SK-MEL-5 (cell line): ENCODE measurements at places on chromosomes 3 and 15. TPM values are rescaled to one million over a fixed set of nuclear protein-coding genes. Genes with fewer than 3 reads are reported as not detected.
A peak's percentile ranks its signal among the peaks of the same experiment; 100 is the strongest.

DNA sequence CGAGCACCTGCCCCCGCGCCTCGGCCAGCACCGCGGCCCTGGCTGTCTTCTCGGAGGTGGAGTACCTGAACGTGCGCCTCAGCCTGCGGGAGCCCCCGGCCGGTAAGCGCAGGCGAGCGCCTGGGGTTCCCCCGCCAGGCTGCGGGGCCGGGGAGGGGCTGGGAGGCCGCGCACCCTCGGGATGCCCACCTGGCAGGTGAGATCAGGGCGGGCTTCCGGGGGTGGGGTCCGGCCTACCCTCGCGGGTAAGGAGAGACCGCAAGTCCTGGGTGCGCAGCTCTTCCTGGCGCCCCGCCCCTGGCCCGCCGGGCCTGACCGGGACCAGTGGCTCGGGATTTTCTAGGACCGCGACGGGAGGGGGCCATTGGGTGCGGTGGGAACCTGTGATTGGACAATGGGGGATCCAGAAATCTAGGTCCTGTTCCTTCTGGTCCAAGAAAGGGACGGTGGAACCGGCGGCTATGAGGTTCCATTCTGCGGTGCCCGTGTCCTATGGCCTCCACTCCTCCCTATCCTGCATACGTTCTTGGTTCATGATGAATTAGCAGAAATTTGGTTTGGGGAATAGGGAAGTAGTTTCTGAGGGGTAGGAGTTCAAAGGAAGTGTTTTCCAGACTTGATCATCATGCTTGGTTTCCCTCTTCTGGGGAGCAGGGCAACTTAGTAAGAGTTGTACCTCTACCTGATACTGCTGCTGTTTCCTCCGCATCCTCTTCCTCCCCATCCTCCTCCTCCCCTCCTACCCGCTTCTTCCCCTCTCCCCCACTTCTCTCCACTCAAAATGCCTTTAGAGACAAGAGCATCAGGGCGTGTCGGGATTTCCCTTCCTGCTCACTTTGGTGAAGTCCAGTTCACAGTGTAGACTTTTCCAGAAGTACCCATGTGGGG is 808 bp downstream of the ARRDC4 start:
- DNase-seq = no peak

- peak; percentile 60 for DNase-seq
Observed at GRCh38 chr3:53350652-53351051, 3.3 kb upstream of the DCP1A start.

DNA sequence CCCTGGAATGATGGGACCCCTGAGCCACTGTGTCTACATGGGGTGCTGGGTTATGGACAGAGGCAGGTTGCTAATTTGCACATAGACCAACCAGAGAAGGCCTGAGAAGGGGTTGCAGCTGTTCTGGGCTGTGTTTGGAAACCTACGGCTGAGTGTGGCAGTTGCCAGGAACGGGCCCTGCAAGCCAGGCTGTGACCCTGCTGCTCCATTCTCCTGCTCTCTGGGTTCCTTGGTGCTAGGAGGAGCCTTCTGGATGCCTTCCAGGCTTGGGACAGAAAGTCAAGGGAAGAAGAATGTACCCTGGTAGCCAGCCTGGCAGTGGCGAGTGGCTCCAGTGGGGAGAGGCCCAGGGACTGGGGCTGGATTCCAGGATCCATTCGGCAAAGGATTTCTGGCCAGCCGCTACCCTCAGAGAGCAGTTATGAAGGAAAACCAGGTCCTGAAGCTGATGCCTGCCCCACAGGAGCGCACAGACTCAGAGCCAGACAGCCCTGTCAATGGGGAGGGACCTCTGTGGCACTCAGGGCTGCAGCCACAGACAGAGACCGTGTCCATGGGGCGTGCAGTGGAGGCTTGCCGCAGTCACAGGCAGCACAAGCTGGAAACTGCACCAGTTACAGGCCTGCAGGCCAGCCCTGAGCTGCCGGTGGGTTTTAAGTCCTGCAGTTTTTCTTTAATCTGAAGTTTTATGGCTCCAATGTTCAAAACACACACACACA is 55.1 kb upstream of the ACAD9 start:
- no peak for DNase-seq

DNA sequence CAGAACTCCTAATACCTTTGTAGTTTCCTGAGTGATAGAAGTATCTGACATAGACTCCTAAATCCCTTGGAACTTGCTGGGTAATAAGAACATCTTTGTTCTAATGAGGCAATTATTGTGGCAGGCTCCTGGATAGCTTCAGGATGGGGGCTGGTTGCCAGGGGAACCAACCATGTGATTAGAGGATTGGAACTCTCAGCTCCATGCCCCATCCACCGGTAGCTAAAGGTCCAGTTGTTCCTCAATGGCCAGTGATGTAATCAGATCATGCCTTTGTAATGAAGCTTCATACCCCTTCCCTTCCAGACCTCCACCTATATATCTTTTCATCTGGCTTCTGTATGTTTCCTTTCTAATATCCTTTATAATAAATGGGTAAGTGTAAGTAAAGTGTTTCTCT is 221.2 kb upstream of the ALCAM start:
- peak; percentile 33 for DNase-seq

- peak; percentile 86 for DNase-seq
Observed at GRCh38 chr15:81410318-81410753, 36.3 kb upstream of the TMC3 start.

GRCh38 chr15:80587816-80588456 is 107.2 kb upstream of the ABHD17C start:
- DNase-seq = no peak

DNA sequence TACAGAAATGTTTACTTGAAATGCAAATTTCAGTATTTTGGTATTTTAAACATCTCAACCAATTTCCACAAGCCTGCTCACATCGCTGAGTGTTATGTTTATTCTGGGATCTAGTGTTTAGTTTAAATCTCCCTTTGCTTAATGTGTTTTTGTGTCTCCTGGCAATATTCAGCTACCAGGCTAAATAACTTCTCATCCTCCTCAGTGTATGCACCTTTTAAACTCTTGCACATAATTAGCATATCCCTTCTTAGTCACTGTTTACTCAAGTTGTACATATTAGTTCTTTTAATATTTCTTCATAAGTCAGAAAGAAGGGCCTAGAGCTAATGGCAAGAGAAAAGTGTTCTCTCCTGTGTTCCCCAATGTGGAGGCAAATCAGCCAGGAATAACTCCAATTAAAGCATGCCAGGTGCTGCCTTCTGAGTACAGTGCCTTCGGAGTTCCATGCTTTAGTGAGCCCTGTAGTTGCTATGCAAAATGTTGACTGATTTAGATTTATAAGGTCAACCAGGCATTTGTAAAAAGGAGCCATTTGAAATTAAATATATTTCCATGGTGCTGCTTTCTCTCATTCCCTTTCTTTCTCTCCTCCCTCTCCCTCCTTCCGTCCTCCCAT is 234.3 kb downstream of the GAP43 start:
- DNase-seq = no peak

- no peak for DNase-seq
Observed at GRCh38 chr15:64180235-64180824, 17.5 kb upstream of the PPIB start.

DNA sequence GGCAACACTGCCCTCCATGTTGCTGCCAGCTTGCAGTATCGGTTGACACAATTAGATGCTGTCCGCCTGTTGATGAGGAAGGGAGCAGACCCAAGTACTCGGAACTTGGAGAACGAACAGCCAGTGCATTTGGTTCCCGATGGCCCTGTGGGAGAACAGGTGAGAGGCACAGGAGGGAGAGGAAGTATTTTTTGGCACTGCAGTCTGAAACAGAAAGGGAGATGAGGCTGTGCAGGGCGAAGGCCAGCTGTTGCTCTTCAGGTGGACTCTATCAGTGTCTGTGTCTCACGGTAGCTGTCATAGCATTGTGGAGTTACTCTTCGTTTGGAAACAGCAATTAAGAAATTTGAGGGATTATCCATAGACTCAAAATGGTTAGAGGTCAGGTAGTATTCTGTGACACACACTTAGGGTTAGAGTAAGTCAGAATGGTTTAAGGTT is 8.0 kb downstream of the NFKBIZ start:
- peak; percentile 54 for DNase-seq

DNA sequence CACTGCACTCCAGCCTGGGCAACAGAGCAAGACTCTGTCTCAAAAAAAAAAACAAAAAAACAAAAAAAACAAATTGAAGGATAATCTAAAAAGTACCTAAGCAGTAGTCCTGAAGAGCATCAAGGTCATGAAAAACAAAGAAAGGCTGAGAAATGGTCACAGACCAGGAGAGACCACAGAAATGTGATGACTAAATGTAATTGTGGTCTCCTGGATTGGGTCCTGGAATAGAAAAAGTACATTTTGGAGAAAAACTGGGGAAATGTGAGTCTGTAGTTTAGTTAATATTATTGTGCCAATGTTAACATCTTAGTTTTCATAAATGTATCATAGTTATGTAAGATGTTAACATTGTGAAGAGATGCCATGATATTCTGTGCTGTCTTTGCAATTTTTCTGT is 267.5 kb upstream of the NR2E3 start:
- DNase-seq = no peak

DNA sequence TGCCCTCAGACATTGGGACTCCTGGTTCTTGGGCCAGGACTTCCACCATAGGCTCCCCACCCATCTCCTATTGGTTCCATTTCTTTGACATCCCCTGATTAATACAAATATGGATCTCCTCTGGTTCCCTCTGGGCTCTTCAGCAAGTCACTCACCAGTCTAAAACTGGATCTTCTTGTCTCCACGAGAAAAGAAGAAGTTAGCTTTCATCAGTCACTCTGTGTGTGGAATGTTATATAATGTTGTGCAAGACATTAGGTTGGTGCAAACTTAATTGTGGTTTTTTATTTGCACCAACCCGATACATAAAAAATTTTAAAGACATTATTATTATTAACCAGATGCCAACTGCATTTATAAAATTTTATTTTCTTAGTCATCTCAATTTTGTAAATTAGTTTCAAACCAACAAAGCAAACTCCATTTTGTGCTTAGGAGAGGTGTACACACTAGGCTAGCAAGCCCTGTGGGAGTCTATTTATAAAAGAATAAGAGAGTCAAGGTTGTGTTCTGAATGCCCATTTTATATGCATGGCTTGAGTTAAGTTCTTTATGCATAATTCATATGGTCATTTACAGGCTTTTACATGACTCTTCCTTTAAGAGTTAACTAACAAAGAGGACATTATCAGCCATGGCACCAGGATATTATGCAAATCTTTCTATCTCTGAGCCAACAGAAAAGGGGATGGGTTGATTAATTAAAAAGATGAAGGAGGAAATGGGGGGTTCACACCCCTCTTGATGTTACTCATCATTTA is 35.1 kb upstream of the IL12A start:
- no peak for DNase-seq

DNA sequence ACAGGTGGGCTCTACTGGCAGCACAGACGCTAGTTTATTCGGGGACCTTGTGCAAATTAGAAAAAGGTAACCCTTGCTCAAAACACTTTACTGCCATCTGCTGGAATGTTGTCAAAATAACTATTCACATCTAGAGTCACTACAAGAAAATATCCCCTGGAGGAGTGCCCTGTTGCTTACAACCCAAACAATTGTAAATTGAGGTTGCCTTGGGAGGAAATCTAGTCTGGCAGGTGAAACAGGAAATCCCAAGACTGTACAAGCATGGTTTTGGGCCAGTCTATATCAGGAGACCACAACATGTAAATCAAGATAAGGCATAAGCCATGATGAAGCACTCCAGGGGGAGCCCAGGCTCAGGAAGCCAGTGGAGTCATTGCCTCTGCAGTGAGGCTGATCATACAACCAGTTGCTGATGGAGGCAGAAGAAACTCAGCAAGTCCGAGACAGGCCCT is 136.8 kb upstream of the ACP3 start:
- peak; percentile 75 for DNase-seq

DNA sequence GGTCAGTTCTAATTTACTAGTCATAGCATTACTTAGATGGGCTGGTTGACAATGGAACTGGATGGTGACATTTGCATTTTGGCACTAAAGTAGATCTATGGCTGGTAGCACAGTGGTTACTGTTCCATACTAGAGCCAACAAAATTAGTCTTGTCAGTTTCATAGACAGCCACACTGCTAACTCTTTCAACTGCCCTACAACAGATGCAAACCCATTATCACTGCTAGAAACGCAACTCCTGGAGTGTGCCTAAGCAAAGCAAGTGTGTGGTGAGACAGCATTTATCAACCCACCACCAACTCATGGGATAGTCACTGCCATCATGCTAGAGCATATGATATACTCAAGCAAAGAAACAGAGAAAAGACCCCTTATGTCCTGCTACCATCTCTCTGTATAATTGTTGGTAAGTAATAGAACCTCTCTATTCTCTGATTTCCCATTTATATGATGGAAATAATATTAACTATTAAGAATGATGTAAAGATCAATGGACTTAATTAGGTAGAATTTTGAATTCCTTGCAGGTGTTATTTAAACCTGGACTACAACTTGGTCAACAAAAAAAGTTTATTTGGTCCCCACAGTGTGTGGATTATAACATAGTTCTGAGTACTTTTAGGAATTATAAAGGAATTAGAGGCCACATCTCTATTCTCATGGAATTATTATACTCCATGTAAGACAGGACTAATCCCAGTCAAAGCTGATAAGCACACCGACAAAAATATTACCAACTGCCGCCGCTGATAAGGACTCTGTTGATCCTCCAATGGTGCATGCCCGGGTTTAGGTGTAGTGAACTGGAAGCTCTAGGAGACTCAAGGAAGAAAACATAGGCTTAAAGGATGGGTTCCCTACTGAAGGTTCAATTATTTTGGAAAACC is 19.9 kb upstream of the ABHD5 start:
- DNase-seq = no peak

GRCh38 chr3:186520957-186521842 is 23.0 kb downstream of the CRYGS start:
- DNase-seq = no peak

ADAMTS7 gene
- 1.3 and 2.0 TPM in 2 replicates for total RNA-seq

ROBO2 gene
- total RNA-seq = 32.3 and 42.2 TPM in 2 replicates

SATB1 gene
- 2.1 and 4.0 TPM in 2 replicates for total RNA-seq

SEMA3F gene
- 1.5 and 2.5 TPM in 2 replicates for total RNA-seq

KCNMB3 gene
- 0.37 and 0.58 TPM in 2 replicates for total RNA-seq

ZNF620 gene
- total RNA-seq = 2.2 and 2.3 TPM in 2 replicates
